ENCODE measurements at places on chromosomes 3 and 15. TPM values are rescaled to one million over a fixed set of nuclear protein-coding genes. Genes with fewer than 3 reads are reported as not detected.

DNA sequence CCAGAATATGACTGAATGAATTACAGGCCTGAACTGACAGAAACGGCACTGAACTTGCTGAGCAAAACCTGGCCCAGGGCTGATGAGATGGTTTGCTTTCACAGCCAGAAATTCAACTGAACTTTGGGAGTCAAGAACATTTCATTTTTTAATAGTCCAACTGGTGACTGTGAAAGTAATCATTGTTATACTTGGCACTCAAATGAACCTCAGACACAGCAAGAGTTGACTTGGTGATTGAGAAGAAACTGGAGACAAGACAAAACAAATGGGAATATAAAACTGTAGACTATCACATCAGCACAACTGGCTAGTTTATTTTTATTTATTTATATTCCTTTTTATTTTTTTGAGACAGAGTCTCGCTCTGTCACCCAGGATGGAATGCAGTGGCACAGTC is 858.9 kb upstream of the CFAP20DC start:
- DNase-seq, result no peak

DNA sequence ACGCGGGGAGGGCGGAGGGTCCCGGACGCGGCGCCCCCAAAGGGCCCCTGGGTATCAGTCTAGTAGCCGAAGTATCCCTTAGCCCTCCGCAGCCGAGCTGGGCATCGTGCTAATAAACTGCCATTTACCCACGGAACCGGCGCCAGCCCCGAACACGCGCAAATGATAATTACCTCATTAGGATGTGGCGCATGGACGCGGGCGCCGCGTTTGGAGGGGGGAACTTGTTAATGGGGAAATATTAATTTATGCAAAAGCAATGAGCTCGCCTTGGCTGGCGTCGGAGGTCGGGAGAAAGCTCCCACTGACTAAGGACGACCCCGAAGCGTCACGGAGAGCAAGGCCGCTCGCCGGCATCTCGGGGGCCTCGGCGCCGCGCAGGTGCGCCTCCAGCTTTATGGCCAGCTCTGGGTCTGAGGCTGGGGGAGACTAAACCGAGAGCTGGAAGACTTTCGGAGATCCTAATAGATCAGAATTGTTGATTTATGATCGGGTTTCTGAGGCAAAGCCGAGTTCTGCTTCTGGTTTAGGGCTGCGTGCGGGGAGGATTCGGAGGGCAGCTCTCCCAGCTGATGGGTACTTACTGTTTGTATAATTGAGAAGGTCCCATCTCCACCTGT is 474 bp upstream of the FEZF2 start:
- DNase-seq, result no peak

DNA sequence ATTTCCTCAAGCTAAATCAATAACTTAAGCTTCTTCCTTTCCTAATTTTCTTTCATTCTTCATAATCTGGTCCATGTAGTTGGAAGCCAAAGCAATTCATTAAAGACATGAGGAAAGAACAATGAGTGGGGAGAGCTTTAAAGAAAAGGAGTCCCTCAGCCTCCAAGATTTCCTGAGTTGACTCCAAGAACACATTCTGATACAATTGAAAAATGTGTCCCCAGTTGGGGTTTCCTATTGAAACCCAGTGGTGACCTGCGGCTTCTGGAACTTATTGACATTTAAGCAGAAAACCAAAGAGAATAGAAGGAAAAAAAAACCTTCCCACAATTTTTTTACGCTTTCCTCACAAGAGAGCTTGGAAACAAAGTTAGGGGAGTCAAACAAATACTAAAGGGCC is 37.0 kb downstream of the ATP8B4 start:
- DNase-seq, result no peak

- DNase-seq, result no peak
These were observed 18.7 kb downstream of the ARL8B start for GRCh38 chr3:5140839-5141238.

DNA sequence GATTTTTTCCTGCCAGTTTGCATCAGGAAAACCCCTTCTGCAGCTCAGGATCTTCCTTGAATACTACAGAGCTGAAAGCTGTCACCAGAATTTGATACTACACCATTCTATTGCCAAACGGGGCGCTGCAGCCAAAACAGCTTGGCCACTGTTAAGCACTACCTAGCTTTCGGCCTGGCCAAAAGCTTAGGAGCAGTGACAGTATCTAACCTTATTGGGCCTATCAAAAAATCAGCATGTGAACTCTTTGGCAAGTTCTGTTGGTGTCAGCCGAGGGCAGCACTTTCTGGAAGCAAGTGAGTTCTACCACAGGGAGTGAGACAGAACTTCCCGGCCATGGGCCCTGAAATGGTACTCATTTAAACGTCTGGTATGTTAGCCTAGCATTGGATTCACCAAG is 16.1 kb upstream of the GYG1 start:
- DNase-seq, result no peak

DNA sequence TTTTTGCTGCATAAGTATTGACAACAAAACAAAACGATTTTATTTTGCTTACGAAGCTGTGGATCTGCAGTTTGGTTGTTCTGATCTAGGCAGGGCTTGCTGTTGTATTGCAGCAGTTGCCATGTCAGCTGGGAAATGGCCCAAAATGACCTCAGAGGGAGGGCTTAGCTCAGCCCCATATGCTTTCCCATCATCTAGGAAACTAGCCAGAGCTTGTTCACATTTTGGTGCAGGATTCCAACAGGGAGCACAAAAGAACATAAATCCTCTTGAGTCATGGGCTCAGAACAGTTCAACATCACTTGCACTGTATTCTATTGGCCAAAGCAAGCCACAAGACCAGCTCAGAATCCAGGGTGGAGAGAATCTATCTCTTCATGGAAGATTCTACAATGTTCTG is 42.2 kb upstream of the ROBO2 start:
- no peak for DNase-seq

DNA sequence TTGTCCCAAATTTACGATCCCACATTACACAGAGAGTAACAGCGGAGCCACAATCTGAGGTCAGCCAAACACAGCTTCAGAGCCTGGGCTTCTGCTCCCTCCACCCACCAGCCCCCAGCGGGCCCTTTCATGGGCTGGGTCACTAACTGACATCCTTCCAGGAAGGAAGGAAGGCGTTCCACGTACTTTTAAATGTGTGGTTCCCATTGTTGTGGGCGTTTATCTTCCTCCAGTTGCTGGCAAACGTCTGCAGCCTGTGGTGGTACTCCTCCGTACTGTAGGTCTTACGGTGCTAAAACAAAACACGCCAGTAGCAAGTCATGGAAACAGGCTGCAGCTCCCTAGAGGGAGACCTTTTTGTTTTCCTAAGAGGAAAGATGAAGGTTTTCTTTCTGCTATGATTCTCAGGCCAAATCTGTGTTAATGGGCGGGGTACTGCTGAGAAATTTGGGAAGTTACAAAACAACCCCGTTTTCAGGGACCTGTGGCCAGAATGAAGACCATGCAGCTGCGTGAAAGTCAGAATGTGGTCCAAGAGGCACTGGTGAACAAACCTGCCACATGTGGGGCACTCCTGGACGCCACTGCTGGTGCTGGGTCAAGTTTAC is 7.6 kb downstream of the CTSH start:
- peak; percentile 26 for DNase-seq

DNA sequence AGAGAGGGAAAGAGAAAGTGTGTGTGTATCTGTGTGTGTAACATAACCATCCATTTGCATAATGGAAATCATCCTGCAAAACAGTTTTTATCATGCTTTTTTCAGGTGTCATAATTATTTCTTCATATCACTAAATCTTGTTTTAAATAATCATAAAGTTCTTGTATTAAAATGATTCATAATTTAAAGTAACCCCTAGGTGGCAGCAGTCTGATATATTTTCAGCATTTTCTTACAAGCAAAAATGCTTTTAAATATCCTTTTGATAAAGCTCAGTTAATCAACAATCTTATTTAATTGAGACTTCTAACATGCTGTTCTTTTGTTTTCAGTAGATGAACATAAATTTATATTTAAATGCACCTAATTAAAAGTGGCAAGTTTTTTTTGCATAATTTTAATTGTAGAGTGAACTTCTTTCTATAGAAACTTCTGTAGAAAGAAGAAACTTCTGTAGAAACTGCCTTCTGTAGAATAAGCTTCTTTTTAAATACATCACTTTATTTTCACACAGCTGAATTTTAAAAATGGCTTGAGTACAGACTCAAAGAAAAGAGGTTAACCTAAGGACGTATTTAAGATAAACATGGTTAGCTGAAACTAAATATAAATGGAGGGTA is 72.5 kb downstream of the OPA1 start:
- DNase-seq, result no peak

GRCh38 chr3:15409239-15409638 is 18.1 kb downstream of the METTL6 start:
- no peak for DNase-seq

DNA sequence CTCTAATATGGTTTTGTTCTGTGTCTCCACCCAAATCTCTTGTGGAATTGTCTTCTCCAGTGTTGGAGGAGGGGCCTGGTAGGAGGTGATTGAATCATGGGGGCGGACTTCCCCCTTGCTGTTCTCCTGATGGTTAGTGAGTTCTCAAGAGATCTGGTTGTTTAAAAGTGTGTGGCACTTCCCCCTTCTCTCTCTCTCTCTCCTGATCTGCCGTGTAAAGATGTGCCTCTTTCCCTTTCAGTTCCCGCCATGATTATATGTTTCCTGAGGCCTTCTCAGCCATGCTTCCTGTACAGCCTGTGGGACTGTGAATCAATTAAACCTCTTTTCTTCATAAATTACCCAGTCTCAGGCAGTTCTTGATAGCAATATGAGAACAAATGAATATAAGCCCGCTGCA is 33.1 kb downstream of the RETNLB start:
- no peak for DNase-seq

- no peak for DNase-seq
These were observed 868 bp downstream of the SATB1 start for GRCh38 chr3:18424213-18424728.

DNA sequence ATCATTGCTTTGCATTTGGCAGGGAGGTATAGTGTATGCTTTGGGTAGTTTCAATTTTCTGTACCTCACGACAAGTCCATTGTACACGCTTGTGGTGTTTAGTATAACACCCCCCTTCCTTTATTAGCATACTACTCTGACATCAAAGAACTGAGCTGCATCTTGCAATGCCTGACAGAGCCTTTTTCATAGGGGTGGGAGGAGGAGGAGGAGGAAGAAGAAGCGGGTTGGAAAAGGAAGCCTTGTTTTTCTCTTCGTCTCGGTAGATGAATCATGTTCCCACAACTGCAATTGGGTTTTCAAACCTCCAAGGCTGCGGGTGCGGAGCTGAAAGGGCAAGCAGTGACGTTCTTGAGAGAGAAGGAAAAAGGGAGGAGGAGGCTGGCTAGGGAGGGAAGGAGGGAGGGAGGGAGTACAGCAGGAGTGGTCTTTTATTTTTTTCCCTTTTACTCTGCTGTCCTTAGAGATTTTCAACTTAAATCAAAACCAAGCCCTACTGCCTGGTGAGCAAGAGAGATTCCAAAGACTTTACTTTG is 175.7 kb downstream of the KLHL25 start:
- peak; percentile 71 for DNase-seq

- no peak for DNase-seq
These were observed 68.3 kb downstream of the SLCO3A1 start for GRCh38 chr15:91921843-91922198.

- DNase-seq, result no peak
These were observed 304.9 kb downstream of the FGF12 start for GRCh38 chr3:192422321-192422996.

GRCh38 chr3:165339753-165340152 is 143.6 kb upstream of the SLITRK3 start:
- no peak for DNase-seq

- no peak for DNase-seq
These were observed 26.6 kb downstream of the FBLN2 start for GRCh38 chr3:13575459-13576061.

GRCh38 chr3:69328963-69329302 is 57.0 kb downstream of the FRMD4B start:
- DNase-seq, result no peak

GRCh38 chr3:42298259-42298658 is 32.3 kb upstream of the CCK start:
- no peak for DNase-seq

DNA sequence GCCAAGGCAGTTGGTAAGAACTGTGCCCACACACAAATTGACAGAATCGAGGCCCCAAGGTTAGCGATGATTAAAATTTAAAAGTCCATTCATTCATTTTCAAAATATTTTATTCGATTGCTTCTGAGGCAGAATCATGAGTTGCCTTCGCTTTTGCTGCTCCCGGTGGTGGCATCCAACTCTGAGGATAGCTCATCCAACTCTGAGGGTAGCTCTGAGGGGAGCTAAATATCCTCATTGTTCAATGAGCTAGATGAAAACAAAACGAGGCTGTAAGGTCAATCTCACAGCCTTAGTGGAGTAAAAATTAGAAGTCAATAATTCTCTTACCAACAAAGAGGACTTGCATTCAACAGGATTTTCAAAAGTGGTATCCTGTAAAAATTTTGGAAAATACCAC is 897 bp upstream of the CHL1 start:
- DNase-seq, result no peak

- no peak for DNase-seq
These were observed 534.1 kb upstream of the GRM7 start for GRCh38 chr3:6326771-6327170.

GRCh38 chr3:161510510-161511260 is 14.1 kb downstream of the OTOL1 start:
- no peak for DNase-seq

- no peak for DNase-seq
These were observed 60.6 kb downstream of the CD200R1L start for GRCh38 chr3:112786002-112786590.

- no peak for DNase-seq
These were observed 166.6 kb upstream of the SLC24A5 start for GRCh38 chr15:47954196-47954595.

GRCh38 chr3:128084675-128085021 is 32.4 kb downstream of the SEC61A1 start:
- no peak for DNase-seq

- DNase-seq, result no peak
These were observed 52.8 kb downstream of the RASA2 start for GRCh38 chr3:141539431-141540187.

GRCh38 chr3:73571238-73571794 is 53.4 kb downstream of the PDZRN3 start:
- no peak for DNase-seq

The DNAH1 gene
- 31.4 TPM for total RNA-seq

The ABHD6 gene
- total RNA-seq, result 7.3 TPM

The FOXL2 gene
- total RNA-seq, result 0.12 TPM

The ITGB5 gene
- 1.6 TPM for total RNA-seq

The CELSR3 gene
- 17.4 TPM for total RNA-seq

The SCG3 gene
- total RNA-seq, result not detected

The MYO5C gene
- 0.69 TPM for total RNA-seq

The GOLGA8A gene
- total RNA-seq, result 180 TPM

The ZNF660 gene
- 0.50 TPM for total RNA-seq

The CYP19A1 gene
- total RNA-seq, result not detected
